ENCODE measurements at places on chromosomes 4 and X.

GRCh38 chrX:14228611-14229010, 198.9 kb upstream of the GEMIN8 start:
- no peak for DNase-seq

DNA sequence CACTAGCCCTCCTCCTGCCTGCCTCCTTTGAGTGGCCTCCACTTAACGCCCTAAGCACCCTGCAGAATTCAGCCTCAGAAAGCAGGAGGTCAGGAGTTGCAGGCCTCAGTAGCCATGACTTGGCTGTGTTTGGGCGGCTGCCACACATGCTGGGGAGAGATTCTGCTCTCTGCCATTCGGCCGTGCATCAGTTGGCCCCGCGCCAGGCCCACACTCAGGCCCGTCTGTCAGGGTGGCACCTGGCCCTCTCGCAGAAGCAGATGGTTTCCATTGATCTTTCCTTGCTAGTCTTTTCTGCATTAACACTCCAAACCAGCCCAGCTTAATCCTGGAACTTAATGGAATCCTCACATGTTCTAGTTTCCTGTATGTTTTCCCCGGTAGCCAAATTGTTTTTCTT, 30.7 kb upstream of the ATP6AP2 start:
- peak; percentile 84 for DNase-seq

DNA sequence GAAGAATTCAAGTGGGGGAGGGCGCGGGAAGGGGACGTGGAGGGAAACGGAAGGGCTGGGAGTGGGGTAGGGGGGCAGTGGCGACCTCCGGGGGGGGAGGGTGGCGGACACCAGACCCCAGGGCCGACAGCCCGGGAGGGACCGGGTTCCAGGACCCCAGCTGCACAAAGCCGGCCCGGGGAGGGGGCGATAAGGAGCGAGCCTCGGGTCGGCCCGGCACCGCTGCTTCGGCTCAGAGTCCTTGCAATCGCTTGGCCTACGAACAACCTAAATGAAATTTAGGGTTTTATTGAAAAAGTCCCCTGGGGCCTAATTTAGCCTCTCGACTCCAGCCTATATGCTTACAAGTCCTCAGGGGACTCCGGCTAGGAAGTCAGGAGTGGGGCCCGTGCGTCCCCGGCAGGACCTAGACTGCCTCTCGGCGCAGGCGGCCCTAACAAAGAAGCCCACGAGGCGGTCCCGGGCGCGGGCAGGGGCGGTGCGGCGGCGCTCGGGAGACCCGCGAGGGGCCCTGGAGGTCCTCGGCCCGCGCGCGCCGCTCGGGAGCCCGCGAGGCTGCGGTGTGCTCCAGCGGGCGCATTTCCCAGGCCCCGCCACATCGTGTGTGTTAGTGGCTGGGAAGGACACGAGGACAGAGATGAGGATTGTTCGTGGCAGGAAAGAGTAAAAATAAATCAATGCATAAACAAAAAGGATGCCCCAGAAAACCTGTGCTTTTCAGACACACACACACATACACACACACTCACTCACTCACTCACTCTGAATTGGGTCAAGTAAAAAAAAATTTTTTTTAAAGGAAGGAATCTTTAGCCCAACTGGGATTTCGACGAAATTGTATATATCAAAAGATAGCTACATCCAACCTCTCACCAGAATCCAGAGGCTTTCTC, 70.0 kb downstream of the MGST2 start:
- DNase-seq: no peak

DNA sequence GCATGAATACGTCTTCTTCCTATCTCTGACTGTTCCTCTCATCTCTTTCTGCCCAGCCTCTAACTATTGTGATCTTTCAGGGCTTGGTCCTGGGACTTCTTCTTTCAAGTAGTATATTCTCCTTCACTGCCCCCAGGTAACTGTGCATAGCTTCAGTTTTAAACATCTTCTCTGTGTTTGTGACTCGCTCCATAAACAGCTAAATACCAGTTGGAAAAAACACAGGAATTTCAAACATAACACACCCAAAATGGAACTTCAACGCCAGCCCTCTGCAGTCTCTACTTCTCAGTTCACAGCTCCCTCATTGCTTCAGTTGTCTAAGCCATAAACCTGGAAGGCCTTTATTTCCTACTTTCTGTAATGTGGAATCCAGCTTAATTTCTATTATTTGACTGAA, 16.6 kb downstream of the TRIML2 start:
- no peak for DNase-seq

Data from DMS 273 treated with DMSO at 0.1 percent for 48 hours (cell line).